ENCODE measurements at places on chromosomes 7 and 10.

GRCh38 chr7:77368974-77369373, 47.2 kb downstream of the GSAP start:
- no peak for DNase-seq

GRCh38 chr10:32413513-32413912, 32.4 kb upstream of the CCDC7 start:
- DNase-seq: peak; percentile 16

GRCh38 chr10:13340626-13341376, 7.3 kb downstream of the SEPHS1 start:
- DNase-seq: no peak

DNA sequence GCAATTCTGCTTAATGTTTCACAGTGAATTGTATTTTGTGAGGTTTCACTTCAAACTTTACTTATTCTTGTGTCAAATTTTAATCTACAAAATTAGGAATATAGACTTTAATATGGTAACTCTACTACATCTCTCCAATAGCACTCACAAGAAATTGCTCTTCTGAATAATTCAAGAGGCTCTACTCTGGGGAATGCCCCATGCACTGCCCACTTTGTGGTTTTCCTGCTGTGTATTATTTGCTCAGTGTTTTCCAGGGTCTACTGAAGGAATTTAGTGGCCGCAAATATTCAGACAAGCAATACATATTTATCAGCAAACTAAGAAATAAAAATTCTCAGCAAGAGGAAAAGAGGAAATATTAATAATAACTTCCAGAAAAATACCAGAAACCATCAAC, 611.4 kb downstream of the TNS3 start:
- no peak for DNase-seq
